ENCODE measurements at places on chromosomes 6 and 20. TPM values are rescaled to one million over a fixed set of nuclear protein-coding genes. Genes with fewer than 3 reads are reported as not detected.

DNA sequence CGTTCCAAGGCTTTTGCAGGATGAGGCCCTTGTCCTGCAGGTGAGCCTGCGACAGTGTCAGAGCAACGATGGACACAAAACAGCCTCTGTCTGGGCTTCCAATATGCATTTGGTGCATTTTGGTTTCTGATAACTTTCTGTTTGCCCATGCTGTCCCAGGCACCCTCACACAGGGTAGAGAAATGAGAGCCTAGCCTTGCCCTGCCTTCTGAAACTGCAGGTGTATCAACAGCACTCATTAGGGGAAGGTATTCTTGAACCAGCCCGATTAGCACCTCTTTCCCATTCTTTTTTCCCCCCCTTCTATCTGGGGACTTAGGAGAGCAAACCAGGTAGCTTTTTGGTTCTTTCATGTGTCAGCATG is 30.3 kb downstream of the CHMP4B start:
- no peak for DNase-seq
- H3K36me3 ChIP-seq, result no peaks in the 10 kb centered on the region
- peak overlapping the region; percentile 47 for H3K27ac ChIP-seq
- no peak overlapping the region for H3K4me3 ChIP-seq
- H3K4me1 ChIP-seq, result peaks cover 76% of the 10 kb centered on the region

DNA sequence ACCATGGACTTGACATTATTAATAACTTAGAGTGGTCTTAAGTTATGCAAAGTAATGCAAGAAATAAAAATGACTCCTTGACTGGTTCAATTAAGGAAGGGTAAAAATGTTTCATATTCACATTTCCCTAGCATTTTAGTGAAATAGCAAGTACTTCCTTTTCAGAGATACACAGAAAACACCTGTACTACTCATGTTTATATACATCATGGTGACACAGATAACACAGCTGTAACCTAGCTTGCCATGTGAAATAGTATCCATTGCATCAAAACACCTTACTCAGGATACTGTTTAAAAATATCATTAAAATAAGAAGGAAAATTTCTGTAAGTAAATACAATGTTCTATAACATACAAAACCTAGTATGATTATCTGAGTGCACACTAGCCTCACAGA is 102.4 kb downstream of the AHI1 start:
- H3K27ac ChIP-seq, result no peak overlapping the region
- no peak overlapping the region for H3K4me3 ChIP-seq
- DNase-seq, result no peak
- no peaks in the 10 kb centered on the region for H3K36me3 ChIP-seq

- H3K27ac ChIP-seq, result no peak overlapping the region
- H3K36me3 ChIP-seq, result peaks cover 48% of the 10 kb centered on the region
- DNase-seq, result no peak
- H3K27me3 ChIP-seq, result no peaks in the 10 kb centered on the region
Observed at GRCh38 chr20:38754924-38755323, 6.7 kb downstream of the ACTR5 start.

GRCh38 chr6:148491638-148492251 is 149.1 kb downstream of the SASH1 start:
- no peaks in the 10 kb centered on the region for H3K27me3 ChIP-seq
- H3K36me3 ChIP-seq, result peaks cover 13% of the 10 kb centered on the region
- H3K4me1 ChIP-seq, result no peaks in the 10 kb centered on the region
- H3K4me3 ChIP-seq, result no peak overlapping the region
- no peak for DNase-seq

GRCh38 chr20:3430376-3431069 is 23.1 kb upstream of the DNAAF9 start:
- peaks cover 3% of the 10 kb centered on the region for H3K4me1 ChIP-seq
- DNase-seq, result no peak
- H3K36me3 ChIP-seq, result no peaks in the 10 kb centered on the region
- no peak overlapping the region for H3K27ac ChIP-seq
- no peak overlapping the region for H3K4me3 ChIP-seq

NHSL1 gene
- total RNA-seq, result 23.1 TPM

SMAP1 gene
- total RNA-seq, result 27.6 TPM

PRR18 gene
- 0.39 TPM for total RNA-seq

RAET1E gene
- not detected for total RNA-seq
